ENCODE measurements at places on chromosomes 5 and 9. TPM values are rescaled to one million over a fixed set of nuclear protein-coding genes. Genes with fewer than 3 reads are reported as not detected.

- no peak for DNase-seq
Observed at GRCh38 chr9:96514800-96515158, 64.8 kb downstream of the HABP4 start.

- no peak for DNase-seq
Observed at GRCh38 chr9:109247228-109247627, 73.6 kb downstream of the EPB41L4B start.

The PCDHB4 gene
- 0.80 TPM for total RNA-seq

GRCh38 chr9:93194221-93194625, 10.3 kb downstream of the WNK2 start:
- DNase-seq, result no peak

GRCh38 chr5:67038817-67039603, 157.6 kb downstream of the CD180 start:
- no peak for DNase-seq

GRCh38 chr9:28014212-28014611, 440.9 kb upstream of the C9orf72 start:
- DNase-seq, result no peak

DNA sequence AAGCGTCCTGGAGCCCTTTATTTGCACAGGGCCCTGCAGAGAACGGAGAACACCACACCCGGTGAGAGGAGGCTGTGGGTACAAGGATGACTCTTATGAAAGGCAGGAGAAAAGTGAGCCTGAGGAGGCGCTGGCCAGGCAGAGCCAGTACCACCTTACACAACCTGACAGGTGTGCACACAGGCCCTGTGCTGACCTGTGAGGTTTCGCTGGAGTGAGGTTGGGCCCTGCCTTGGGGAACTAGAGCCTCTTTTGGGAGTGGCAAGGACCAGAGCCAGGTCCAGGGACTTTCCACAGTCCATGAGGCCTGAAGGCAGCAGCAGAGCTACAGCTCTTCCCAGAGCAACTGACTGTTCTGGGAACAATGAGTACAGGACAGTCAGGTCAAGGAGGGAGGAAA, 3.1 kb downstream of the SRD5A1 start:
- no peak for DNase-seq

DNA sequence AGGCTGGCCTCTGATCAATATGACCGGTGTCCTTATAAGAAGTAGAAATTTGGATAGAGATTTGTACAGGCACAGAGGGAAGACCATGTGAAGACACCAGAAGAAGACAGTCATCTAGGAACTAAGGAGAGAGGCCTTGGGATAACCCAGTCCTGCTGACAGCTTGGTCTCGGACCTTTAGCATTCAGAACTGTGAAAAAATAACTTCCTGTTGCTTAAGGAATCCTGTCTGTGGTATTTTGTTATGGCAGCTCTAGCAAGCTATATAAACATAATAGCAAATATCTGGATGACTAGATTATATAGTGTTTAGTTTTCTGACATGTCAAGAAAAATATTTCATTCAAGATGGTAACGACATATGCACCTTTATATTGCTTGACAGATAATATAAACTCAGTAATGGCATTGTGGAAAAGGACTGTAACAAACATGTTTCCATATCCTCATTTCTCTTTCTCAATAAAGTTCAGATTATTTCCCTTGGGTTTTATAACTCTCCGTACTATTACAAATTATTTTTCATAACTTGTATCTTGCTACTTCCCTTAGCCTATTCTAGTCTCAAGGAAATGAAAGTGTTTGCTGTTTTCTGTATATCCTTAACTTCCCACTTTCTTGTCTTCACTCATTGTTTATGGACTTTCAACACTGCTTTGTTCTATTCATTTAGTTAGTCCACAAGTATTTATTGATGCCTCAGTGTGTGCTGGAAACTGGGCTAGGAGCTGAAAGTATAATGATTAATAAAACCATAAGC, 62.4 kb downstream of the KIAA1958 start:
- no peak for DNase-seq

DNA sequence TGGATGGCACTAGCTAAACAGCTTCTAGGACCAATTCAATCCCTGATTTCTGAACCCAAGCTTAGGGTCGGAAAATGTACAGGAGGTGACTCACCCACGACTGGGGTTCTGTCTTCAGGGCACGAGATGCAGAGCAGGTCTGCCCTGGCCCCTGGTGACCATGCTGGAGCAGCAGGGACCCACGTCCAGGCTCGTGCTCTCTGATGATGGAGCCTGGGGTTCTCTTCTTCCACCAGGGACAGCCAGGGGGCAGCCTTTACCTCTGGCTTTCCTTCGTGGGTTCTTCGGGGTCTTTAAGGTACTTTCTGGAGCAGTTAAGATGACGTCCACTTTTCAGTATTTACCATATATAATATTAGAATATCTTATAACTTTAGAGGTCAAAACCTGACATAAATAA, 2.1 kb downstream of the CFAP77 start:
- DNase-seq, result no peak

- no peak for DNase-seq
Observed at GRCh38 chr9:109478665-109479380, 19.3 kb downstream of the PTPN3 start.
